Stimulated activated CD4-positive, alpha-beta T cell treated with anti-CD3 and anti-CD28 coated beads, Interleukin-2, amount 100 ng/mL, for 24 hours (primary cell): ENCODE measurements at places on chromosomes 13 and 19.

- DNase-seq: no peak
Measured at GRCh38 chr19:54426291-54426931, 11.1 kb downstream of the TTYH1 start.

DNA sequence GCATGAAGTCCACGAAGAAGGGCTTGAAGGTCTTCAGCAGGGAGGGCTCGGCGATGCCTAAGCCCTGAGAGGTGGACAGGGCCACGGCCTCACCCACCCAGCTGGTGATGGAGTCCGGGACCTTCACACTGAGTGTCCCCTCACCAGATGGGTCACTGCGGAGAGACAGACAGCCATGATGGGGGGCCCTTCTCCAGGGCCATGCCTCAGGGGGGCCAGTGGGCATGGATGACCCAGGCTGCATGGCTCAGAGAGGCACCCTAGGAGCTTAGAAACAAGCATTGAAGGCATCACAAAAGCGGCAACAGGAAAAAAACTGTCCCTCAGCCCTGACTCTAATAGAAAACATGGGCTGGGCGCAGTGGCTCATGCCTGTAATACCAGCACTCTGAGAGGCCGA is 63.2 kb downstream of the F2RL3 start:
- no peak for DNase-seq

- no peak for DNase-seq
Measured at GRCh38 chr19:14148751-14149410, 12.5 kb upstream of the ASF1B start.

- DNase-seq: no peak
Measured at GRCh38 chr13:59748046-59748445, 415.7 kb downstream of the DIAPH3 start.

GRCh38 chr13:32267836-32268439 is 47.2 kb downstream of the ZAR1L start:
- peak; percentile 65 for DNase-seq

- no peak for DNase-seq
Measured at GRCh38 chr13:110301606-110302553, 5.1 kb downstream of the COL4A1 start.

DNA sequence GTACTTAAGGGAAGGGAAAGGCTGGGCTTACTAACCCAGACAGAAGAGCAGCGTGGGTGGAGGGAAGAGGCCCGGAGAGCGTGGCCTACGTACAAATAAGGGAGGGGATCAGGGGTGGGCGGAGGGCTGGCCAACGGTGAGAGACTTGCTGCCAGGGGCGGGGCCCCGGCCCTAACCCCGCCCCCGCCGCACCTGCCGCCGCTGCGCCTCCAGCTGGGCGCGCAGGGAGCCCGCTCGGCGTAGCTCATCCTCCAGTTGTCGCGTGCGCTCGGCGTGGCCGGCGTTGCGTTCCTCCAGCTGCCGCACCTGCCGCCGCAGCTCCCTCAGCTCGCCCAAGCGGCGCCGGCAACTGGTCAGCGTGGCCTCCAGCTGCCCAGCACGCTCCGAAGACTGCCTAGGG is 5.7 kb downstream of the HOOK2 start:
- DNase-seq: peak; percentile 69

GRCh38 chr13:94228763-94229162 is 250.7 kb downstream of the DCT start:
- DNase-seq: no peak

DNA sequence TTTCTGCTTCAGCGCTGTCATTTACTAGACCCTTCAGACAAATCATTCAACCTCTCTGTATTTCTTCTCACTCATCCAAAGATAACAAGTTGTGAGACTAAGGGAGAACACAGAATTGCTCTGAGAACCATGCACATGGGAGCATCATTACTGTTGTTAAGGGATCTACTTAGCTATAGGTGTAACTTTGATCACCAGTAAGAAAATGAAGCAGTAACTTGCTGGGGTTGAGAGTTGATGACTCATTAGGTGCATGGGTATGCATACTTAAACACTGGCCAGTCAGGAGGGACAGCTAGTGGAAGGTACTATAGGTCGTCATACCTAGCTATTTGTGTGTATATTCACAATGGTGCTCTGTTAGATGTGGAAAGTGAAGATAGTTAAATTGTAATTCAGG is 61.5 kb downstream of the B3GLCT start:
- DNase-seq: no peak

DNA sequence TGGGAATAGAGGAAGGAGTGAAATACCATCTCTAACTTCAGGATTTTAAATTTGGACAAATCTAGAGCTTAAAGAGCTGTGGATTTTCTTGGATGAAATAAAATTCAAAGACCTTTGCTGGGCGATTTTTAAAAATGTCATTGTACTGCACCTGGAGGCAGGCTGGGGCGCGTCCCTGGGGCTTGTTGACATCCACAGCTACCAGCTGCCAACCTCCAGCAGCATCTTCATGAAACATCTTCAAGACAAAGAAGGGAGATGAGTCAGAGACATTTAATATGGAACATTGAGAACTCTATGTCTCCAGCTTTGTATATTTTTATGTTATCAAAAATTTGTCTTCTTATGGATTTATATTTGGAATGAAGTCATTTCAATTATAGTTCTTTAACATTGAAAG is 132.5 kb downstream of the NALCN start:
- no peak for DNase-seq

- DNase-seq: no peak
Measured at GRCh38 chr13:22017226-22017625, 346.4 kb downstream of the FGF9 start.
